Stimulated activated CD4-positive, alpha-beta T cell treated with anti-CD3 and anti-CD28 coated beads, Interleukin-15, amount 100 ng/mL, for 24 hours (primary cell): ENCODE measurements at places on chromosomes 11 and 22.

DNA sequence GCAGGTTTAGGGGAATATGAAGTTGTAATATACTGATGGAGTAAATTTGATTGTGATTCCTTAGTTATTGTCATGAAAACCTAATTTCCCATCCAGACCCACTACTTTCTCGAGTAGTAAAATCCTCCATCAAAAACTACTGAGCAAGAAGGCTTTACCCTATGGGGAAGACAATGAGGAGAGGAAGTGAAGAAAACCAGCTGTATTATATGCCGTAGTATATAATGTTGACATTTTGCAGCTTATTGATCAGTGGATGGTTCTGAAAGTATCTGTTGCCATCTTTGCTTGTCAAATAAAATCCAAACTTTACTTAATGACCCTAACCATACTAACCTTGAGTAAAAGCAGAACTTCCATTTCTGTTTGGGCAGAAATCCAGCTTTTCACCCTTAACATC, 292.8 kb upstream of the RAG2 start:
- DNase-seq: no peak

DNA sequence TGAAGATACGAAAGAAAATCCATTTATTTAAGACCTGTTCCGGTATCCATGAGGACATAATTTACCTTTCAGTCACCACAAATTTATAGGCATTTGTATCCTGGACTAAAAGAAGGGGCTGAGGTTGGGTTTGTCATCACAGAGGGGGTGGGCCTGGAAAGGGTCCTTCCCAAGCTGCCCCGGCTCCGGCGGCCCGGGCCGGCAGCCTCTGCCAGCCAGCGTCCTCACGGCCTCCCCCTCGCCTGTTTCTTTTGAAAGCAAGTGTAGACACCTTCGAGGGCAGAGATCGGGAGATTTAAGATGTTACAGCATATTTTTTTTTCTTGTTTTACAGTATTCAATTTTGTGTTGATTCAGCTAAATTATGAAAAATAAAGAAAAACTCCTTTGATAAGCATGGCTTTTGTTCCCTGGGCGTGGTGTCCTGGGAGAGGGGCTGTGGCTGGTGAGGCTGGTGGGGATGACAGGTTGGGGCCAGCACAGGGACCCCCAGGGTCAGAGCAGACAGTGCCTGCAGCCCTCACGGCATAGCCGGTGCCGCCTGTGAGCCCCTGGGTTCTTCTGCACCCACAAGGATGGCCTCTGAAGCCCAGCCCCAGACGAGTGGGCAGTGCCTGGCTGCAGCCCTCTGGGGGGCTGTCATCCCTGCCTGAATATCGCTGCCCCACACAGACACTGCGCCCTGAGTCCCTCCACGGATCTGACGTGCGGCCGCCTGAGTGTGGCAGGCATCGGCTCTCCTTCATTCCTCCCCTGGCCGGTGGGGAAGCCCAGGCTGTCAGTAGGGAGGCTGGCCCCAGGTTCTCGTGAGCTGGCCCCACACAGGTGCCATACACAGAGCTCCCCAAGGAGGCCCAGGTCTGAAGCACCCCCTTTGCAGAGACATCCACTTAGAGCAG, 1075.9 kb downstream of the BRD1 start:
- DNase-seq: no peak

DNA sequence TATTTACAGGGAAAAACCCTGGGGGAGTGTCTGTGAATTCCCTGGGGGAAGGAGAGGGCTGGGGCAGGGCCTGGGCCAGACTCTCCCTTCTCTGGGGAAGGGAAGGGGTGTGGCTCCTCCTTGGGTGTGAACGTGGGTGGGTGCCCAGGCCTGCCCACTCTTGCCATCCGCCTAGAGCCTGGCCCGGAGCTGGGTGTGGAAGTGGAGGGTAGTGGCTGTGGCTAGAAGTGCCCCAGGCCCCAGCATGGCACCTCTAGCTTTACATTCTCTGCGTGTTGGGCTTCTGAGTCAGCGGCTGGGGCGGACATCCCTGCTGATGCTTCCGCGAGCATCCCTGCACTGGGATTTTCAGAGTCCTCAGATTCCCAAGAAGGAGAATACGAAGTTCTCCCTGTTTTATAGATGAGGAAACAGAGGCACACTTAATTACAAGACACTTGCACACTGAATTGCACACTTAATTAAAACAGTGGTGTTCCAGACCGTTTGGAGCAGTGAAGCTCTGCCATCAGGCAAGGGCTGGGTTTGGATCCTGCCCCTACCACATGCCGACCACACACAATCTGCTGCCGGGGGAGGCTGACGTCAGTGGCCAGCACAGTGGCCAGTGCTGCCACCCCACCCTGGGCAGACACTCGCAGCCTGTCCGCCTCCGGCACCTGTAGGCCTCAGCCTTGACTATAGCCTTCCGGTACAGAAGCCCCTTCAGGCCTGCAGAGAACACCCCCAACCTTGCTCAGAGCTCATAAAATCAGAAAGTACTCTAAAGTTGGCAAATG, 7.6 kb downstream of the BAD start:
- no peak for DNase-seq

DNA sequence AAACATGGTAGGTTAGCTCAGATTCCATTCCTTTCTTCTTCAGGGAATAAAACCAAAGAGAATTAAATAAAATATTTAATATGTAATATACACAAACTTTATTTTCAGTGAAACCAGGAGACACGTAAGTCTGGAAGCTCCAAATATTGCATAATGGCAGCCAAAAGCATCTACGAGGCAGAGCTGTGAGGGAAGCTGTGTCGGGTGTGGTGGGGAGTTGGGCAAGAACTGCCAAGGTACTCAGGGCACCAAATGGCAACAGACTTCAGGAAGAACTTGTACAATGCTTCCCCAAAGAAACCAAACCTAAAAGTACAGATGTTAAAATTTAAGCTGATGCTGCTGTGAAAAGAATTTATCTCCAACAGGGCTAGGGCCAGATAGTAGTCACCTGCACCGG, 47.5 kb upstream of the C11orf87 start:
- DNase-seq: no peak

- no peak for DNase-seq
Measured at GRCh38 chr22:48885919-48886305, 941.8 kb downstream of the BRD1 start.

DNA sequence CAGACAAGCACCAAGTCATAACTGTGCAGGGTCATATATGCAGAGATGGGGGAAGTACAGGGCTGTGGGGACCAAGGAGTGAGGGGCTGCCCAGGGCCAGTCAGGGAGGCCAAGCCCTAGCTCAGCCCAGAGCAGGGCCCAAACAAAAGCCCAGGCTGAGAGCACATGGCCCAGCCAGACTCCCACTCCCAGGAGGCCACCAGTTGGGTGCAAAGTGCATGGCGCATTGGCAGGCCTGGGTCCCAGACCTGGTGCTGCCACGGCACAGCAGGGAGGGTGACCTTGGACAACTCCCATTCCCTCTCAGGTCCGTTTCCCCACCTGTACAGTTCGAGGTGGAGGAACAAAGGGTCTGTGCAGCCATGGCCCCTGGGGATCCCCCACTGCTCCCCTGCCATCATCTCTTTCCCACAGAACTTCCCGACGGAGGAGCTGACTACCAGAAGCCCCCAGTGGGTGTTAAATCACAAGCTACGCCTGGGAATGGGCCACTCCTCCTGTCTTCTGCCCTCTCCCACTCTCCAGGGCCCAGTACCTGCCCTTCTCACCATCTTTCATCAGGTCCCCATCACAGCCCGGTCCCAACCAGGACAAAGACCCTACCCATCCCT, 608 bp downstream of the NIPSNAP1 start:
- DNase-seq: no peak

DNA sequence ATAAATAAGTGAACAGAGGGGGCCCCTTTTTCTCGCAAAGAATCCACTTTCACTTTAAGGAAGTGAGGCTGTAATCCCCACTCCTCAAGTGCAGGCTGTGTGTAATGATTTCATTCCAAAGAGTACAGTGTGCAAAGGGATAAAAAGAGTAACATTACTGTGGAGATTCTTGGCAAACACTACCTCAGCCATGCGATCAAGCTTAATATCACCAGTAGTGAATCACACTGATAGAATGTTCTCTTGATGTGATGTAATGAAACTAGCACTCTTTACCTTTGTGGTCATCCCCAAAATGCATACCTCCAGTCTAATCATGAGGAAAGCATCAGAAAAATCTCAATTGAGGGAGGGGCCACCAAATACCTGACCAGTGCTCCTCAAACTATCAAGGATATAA, 246.1 kb upstream of the CHORDC1 start:
- DNase-seq: no peak

DNA sequence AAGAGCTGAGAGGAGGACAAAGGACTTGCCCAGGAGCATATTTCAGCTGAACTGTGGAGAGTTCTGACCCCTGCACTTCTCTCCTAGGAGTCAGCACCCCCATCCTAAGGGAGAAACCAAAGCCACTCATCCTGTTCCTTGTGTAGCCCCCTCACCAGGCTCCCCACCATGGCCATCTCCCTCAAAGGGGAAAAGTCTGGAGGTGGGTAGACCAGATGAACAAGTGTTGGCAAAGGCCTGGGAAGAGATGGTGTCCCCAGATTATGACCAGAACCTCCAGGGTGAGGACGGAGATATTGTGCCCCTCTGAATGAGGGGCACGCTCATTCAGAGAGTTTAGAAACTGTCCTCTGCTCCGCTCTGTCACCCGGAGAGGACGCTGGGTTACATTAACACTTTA, 880.0 kb downstream of the BRD1 start:
- DNase-seq: no peak

GRCh38 chr22:37431366-37431765, 4.1 kb upstream of the ELFN2 start:
- DNase-seq: no peak

- no peak for DNase-seq
Measured at GRCh38 chr11:65785319-65786007, 1.4 kb upstream of the OVOL1 start.

GRCh38 chr11:36130401-36130800, 158.8 kb downstream of the COMMD9 start:
- no peak for DNase-seq

DNA sequence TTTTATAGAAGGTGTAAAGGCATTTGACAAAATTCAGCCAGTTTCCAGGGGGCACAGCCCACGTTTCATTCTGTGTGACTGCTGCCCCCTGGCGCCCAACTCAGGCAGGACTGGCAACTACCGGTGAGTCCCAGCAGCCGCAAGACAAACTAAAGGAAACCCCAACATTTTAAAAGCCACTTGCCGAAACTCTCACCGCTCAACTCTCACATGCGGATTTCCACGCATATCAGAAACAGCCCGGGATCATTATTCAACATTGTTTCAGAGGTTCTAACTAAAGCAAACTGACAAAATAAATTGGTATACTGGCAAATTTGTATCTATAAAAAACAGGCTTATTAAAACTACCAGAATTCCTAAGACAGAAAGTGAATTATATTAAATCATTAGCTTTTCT, 48.2 kb downstream of the MORC2 start:
- DNase-seq: peak; percentile 91

DNA sequence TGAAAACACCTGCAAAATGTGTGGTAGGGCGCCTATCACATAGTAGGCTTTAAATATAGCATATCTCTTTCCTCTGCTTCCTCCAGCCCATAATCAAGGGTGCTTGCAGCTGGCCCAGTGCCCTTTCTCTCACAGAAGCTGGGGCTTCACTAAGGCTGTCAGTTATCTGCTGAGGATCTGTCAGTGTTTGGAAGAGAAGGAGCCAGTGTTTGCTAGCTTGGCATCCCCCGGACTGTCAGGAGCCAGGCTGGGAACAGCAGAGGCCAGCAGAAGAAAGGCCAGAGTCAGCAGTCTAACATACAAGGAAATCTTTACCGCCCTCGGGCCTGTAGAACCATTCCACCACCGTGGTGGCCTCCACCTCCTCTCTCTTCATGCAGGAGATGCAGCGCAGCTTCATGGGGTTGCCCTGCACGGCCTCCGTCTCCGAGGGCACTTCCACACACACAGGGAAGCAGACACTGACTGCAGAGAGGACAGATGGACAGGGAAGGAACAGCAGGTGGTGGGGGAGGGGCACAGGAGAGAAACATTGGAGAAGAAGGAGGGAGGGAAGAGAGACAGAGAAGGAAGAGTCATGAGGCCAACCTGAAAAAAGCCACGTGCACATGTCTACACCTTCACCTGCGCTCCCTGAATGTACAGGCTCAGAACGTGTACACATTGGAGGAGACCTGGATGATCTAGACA, 9.0 kb downstream of the SCN3B start:
- DNase-seq: no peak

DNA sequence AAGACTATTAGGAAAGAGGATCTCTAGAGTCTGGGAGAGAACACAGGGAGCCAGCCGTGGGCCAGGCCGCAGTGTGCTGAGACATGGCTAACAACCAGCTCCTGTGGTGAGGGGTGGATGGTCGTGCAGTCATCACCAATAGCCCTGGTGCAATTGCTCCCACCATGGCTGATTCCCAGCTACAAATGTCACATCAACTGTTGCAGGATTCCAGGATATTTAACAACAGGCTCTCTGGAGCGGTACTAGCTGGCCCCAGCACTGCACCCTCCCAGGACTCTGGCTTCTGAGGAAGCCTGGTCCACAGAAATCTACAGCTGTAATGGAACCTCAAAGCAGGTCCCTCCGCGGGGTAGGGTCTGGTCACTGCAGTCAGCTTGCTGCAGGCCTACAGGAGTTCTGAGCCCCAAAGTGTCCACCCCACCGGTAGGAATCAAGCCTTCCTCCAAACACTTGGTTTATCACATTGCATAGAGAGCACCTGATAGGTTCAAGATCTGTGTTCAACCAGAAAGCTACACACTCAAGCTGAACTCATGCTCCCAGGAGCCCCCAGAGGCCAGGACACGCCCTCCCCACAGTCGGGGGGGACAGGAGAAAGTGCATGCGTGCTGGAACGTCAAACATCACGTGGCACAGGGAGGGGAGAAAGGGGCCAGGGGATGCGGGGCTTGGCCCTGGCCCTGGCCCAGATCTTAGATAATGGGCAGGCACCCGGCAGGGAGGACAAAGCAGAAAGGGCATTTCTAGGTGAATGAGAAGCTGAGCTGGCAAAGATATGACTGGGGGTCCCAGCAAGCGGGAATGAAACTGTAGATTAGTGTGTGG, 609.0 kb downstream of the TBC1D22A start:
- DNase-seq: no peak

DNA sequence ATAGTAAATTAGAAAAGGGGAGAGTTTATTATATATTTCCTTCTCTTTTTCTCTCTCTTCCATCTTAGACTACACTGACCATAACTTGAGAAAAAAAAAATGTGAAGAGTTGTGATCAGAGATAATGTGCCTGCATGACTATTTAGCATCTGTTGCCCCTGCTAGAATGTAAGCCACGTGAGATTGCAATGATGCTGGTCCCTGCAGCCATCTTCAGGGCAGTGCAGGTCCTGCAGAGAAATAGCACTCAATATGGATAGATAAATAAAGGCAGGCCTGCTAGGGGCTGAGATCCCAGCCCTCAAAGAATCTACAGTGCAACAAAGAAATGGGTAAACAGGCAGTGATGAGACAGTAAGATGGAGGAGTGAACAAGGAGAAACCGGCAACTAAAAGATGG, 7.8 kb upstream of the DKK3 start:
- DNase-seq: no peak
